ENCODE measurements at places on chromosomes 3 and 15. TPM values are rescaled to one million over a fixed set of nuclear protein-coding genes. Genes with fewer than 3 reads are reported as not detected.

PIGZ gene
- total RNA-seq, result 3.6 TPM

DNA sequence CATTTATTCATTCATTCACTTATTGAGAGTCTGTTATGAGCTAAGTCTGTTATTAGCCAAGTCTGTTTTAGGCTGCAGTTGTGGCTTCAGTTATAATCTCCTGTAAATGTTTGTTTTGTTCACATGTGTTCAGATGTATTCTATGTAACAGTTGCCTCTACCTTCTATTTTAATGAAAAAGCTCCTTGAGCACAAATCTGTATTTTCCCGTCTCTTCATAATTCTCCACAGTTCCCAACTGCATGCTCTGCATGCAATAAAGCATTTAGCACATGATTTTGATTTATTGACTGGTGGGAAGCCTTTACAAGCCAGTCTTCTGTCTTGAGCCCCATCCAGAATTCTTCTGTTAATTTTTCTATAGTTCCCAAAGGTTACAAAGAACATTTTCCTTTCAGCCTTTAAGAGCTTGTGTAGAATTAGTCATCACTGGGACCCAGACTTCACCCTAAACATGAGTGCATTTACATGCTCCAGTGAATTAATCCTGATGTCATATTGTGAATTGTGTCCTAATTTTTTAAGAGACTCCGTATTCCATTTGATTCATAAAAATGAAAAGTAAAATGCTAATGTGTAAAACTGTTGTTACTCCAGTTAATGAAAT, 122.3 kb upstream of the NR2E3 start:
- DNase-seq, result no peak

DNA sequence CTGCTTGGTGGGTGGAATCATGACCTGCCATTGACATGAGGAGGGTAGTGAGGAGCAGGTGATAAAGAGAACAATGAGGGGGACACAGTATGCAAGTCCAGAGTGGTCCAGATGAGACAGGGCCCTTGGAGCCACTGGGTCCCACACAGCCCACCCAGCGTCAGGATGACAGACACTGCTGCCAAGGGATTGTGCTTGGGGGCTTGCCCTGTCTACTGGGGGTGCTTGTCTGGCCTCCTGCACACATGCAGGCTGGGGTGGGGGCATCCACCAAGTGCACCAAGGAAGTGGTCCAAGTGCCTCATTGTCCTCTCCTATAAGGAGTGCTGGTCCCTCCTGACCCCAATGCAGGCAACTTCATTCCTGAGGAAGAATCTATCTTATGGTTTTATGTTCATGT, 39.2 kb upstream of the CTSH start:
- no peak for DNase-seq

DNA sequence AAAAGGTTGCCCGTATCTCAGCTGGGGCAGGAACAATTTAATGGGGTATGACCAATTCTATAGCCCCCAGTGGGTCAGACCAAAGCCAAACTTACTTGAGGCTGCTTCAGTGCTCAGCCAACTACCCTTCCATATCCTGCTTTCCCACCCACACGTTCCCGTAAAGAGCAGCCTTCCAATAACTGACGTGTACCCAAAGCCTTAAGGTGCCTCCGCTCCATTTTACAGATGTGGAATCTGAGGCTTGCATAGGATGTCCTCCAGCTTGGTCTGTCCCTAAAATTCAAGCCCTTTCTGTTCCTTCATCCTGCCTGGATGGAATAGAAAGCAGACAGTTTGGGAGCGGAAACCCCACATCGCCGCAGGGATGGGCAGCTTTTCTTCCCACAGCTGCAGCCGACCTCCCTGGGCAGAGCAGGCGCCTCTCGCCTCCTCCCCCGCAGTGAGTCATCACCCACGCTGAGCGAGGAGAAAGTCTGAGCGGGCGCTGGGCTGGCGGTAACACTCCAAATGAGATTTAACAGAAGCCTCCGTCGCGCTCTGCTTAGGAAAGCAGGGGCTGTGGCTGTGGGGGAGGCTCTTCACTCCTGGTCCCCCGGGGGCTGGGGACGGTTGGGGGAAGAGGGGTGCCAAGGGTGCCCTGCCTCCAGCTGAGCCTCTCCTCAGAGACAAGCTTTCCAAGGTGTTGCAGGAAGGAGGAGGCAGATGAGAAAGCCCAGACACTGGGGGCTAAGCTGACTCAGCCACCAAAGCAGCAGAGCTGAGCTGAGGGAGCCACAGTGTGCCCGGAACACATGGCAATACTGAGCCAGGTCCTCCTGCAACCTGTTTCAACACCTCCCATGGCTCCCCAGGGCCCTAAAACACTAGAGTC, 57.8 kb upstream of the HRH1 start:
- peak; percentile 85 for DNase-seq

DNA sequence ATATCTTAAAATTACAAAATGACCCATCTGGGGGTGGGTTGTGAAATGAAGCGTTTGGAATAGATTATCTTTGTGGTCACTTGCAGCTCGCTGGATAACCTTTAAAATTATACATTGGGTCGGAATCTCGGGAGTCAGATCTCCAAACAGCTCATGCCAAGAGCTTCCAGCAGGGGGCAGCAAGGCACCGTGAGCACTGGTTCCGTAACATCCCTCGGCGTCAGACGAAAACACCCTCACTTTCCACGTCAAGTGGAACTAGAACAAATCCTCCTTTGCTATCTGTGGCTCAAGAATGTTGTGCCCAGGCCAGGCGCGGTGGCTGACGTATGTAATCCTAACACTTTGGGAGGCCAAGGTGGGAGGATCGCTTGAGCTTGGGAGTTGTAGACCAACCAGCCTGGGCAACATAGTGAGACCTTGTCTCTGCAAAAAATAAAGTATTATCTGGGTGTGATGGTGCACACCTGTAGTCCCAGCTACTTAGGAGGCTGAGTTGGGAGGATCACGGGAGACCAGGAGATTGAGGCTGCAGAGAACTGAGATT, 31.1 kb downstream of the UMPS start:
- peak; percentile 88 for DNase-seq

Data from upper lobe of right lung (tissue), 1 donor.